Renal cortical epithelial cell (primary cell): ENCODE measurements at places on chromosomes 6 and 20. TPM values are rescaled to one million over a fixed set of nuclear protein-coding genes. Genes with fewer than 3 reads are reported as not detected.

Gene PACSIN1
- under 0.01 TPM in 1 of 2 replicates, not detected in the other for total RNA-seq

Gene ARMH2
- total RNA-seq, result not detected in 2 replicates

Gene LGSN
- total RNA-seq, result 0.10 TPM in 1 of 2 replicates, not detected in the other

Gene ANKRD66
- total RNA-seq, result not detected in 2 replicates

Gene EYS
- total RNA-seq, result 0.10 and 0.87 TPM in 2 replicates

Gene ENPP3
- total RNA-seq, result 0.65 TPM in 1 of 2 replicates, not detected in the other

Gene MOG
- total RNA-seq, result not detected in 2 replicates

Gene CCN6
- total RNA-seq, result 2.1 and 5.4 TPM in 2 replicates

Gene RCAN2
- total RNA-seq, result 1.6 and 3.1 TPM in 2 replicates

Gene C6orf141
- 2.4 and 4.7 TPM in 2 replicates for total RNA-seq

Gene CD40
- total RNA-seq, result 38.6 and 89.6 TPM in 2 replicates

Gene C6orf52
- 1.4 TPM in 1 of 2 replicates, not detected in the other for total RNA-seq

Gene DYNLT2
- 0.35 and 0.75 TPM in 2 replicates for total RNA-seq

Gene TNF
- 2.4 and 7.8 TPM in 2 replicates for total RNA-seq

Gene TREML4
- not detected in 2 replicates for total RNA-seq

Gene CAGE1
- 0.17 TPM in 1 of 2 replicates, not detected in the other for total RNA-seq

Gene RAET1E
- total RNA-seq, result not detected in 2 replicates

Gene CBFA2T2
- 4.7 and 13.6 TPM in 2 replicates for total RNA-seq

Gene CST7
- not detected in 2 replicates for total RNA-seq

Gene NKX2-2
- total RNA-seq, result not detected in 2 replicates

Gene ERGIC3
- 477 and 539 TPM in 2 replicates for total RNA-seq

Gene PRR18
- not detected in 2 replicates for total RNA-seq

Gene WFDC10B
- not detected in 2 replicates for total RNA-seq
